ENCODE measurements at places on chromosomes 11 and 22. TPM values are rescaled to one million over a fixed set of nuclear protein-coding genes. Genes with fewer than 3 reads are reported as not detected.

GRCh38 chr11:6655790-6656583 lies at the start of gene DCHS1:
Gene DCHS1, minus strand, starts transcription at chr11:6655809. Its CDS starts 14,196 bp downstream, at chr11:6641613.
- H3K27me3 ChIP-seq = no peaks in the 10 kb centered on the region
- DNase-seq = no peak
- H3K36me3 ChIP-seq = no peaks in the 10 kb centered on the region

The PRAME gene
- total RNA-seq = not detected

GRCh38 chr11:6129011-6129410 lies 21.5 kb downstream of the OR56B4 start:
- H3K4me1 ChIP-seq = no peaks in the 10 kb centered on the region
- no peak overlapping the region for H3K4me3 ChIP-seq
- no peak for DNase-seq
- no peaks in the 10 kb centered on the region for H3K36me3 ChIP-seq
- H3K27ac ChIP-seq = no peak overlapping the region

DNA sequence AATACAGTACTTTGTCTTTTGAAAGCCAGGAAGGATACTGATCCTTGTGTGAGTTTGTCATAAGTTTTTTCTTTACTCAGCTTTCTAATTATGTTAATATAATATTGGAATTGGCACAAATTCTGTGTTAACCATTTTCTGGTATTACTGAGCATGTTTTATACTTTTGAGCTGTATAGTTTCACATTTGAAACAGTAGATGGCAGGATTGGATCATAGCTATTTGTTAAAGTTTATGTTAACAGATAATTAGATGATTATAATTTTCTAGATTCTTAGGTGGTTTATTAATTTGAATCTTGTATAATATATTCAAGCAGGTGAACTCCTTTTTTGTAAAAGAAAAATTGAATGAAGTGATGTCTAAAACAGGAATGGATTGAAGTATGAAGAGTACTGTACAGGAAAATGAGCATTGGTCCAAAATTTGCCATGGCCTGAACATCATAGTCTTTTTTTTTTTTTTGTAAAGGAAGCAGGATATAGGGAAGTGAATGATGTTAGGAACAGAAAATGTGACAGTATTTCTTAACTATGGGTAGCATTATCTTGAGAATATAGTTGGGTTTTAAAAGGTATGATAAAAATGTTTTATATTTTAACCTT lies 102.0 kb downstream of the CYP2R1 start:
- DNase-seq = no peak
- H3K4me1 ChIP-seq = no peaks in the 10 kb centered on the region
- H3K36me3 ChIP-seq = peaks cover 2% of the 10 kb centered on the region
- no peak overlapping the region for H3K4me3 ChIP-seq
- no peaks in the 10 kb centered on the region for H3K27me3 ChIP-seq

DNA sequence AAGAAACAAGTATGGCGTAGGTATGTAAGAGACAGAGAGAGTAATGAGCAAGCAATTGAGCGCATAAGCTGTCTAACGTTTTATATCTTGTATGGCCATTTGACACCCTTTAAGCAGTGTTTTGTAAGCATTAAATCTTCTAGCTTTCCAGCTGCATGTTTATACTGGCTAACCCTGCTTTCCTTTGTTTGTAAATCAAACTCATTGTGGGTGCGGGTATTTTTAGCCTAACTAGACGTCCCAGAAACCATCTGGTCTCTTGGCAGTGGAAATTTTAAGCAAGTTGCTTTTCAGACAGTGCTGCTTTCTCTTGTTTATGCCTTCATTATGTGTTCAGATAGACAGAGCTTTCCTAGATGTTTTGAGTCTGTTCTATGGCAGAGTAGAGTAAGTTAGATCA lies 73.5 kb downstream of the RNF169 start:
- H3K4me1 ChIP-seq = peaks cover 3% of the 10 kb centered on the region
- DNase-seq = no peak
- H3K27ac ChIP-seq = no peak overlapping the region
- no peaks in the 10 kb centered on the region for H3K27me3 ChIP-seq

The RTCB gene
- total RNA-seq = 30.1 TPM

DNA sequence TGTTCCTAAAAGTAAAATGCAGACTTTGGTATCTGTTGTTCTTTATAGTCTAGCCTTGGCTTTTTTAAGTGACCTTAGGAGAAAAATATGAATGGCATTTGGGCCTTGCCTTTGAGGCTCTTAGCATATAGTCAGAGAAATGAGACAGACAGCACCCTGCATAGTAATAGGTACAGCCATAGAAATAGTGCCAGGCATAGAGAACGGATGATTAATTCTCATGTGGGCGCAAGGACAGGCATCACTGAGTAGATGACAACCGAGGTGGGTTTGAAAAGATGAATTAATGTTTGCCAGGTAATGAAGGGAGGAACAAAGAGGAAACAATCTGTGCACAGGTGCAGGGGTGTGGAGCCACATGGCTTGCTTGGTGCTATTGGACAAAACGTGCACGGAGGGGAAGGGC lies 90.5 kb downstream of the BMAL1 start:
- H3K4me1 ChIP-seq = no peaks in the 10 kb centered on the region
- no peak overlapping the region for H3K4me3 ChIP-seq
- no peak for DNase-seq
- H3K36me3 ChIP-seq = peaks cover 99% of the 10 kb centered on the region
- no peaks in the 10 kb centered on the region for H3K27me3 ChIP-seq

The EIF3D gene
- 286 TPM for total RNA-seq
